Inflammatory macrophage treated with lipopolysaccharide for 4 hours (primary cell): ENCODE measurements at places on chromosomes 5 and 9.

DNA sequence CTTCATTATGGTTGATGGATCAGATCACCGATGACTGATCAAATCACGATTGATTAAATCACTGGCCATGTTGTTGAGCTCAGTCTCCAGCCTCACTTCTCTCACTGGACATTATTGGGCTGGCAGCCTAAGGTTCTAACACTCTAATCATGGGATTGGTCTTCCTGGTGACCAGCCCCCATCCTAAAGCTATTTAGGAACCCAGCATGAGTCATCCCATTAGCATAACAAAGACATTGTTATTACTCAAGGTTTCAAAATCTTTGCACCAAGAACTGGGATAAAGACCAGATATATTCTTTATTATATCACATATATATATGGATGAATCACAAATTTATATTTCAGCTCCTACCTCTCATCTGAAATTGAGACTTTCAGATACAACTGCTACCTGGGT is 272.1 kb upstream of the IL12B start:
- DNase-seq, result no peak

- peak; percentile 60 for DNase-seq
Measured at GRCh38 chr5:60332244-60333004, 367.5 kb downstream of the DEPDC1B start.

DNA sequence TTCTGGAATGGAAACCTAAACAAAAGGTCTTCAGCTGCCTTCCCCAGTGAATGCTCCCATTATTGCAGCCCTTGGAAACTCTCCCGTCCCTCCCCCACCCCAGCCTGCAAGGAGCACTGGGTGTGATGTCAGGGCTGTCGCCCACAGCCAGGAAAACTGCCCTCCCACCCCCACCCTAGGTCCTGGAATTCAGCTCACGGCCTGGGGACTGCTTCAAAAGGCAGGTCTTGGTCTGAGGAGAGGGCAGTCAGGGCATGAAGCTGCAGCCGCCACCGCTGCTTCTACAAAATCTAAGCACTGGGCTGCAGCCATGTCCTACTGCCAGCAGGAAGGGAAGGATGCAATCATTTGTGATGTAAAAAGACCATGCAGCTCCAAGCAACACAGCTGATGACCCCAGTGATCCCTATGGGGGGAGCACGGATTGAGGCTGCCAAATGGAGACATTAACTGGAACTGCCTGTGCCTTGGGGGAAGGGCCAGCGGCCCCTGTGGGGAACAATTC is 11.4 kb downstream of the GRHPR start:
- no peak for DNase-seq

DNA sequence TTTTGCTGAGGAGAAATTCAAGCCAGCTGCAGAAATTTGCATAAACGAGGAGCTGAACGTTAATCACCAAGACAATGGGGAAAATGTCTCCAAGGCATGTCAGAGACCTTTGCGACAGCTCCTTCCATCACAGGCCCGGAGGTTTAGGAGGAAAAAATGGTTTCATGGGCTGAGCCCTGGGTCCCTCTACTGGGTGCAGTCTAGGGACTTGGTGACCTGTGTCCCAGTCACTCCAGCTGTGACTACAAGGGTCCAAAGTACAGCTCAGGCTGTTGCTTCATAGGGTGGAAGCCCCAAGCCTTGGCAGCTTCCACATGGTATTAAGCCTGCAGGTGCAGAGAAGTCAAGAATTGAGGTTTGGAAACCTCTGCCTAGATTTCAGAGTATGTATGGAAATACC is 207.5 kb downstream of the DENND1A start:
- no peak for DNase-seq

DNA sequence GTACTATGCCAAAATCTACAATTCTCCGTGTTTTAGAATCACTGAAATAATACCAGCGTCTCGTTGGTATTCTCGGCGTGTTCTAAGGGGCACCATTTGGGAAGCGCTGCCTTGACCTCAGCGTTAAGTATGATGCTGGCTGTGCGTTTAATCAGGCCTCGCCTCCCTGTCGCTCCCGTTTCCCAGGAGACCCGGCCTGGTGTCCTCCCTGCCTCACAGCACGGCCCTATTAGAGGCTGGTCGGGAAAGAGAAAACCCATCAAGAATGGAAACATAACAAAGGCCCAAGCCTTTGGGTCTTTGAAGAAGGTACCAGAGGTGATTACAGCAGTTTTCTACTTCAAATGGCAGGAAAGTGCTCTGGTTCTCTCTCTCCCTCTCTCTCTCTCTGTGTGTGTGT is 30.0 kb downstream of the GFPT2 start:
- no peak for DNase-seq

DNA sequence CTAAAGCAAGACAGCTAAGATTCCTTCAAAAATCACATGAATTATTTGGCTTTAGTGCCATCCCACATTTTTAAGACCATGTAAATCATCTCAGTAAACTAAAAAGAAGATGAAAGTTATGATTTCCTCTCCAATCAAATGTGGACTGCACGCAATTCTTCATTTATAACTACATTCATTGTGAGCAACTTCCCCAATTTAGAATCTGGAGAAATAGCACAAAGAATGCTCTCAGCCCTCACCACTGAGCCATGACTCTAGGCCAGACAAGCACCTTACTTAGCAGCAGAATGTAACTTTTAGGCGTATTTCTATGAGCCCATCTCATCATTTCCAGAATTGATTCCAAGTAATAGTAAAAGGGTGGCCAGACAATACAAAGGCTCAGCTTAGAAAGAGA is 616.6 kb downstream of the TLE1 start:
- no peak for DNase-seq
